Brain microvascular endothelial cell (primary cell): ENCODE measurements at places on chromosomes 11 and 22.

DNA sequence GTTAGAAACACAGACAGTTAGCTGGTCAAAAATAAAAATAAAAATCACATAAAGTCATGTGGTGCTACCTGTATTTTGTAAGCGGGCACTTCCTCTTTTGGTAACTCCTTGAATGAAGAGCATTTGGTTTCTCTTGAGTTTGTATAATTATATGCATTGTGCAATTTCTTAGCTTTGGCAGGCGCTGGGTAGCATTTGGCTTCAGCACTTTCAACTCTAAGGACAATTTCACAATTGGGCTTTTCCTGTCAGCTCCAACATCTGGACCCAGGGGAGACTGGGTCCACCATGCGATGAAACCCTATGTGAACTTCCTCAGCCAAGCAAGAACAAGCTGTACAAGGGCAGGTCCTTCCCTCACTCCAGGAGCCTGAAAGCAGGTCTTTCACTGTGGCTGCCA, 169.1 kb downstream of the RRAS2 start:
- DNase-seq, result no peak

- DNase-seq, result no peak
These were observed at the start of gene C22orf15 for GRCh38 chr22:23762842-23763578. Gene C22orf15, plus strand, starts transcription at chr22:23762990. Its CDS starts 317 bp downstream, at chr22:23763307.

GRCh38 chr11:105783216-105783615, 173.3 kb downstream of the GRIA4 start:
- DNase-seq, result no peak

- no peak for DNase-seq
These were observed 229.6 kb upstream of the BLID start for GRCh38 chr11:122345586-122345985.

DNA sequence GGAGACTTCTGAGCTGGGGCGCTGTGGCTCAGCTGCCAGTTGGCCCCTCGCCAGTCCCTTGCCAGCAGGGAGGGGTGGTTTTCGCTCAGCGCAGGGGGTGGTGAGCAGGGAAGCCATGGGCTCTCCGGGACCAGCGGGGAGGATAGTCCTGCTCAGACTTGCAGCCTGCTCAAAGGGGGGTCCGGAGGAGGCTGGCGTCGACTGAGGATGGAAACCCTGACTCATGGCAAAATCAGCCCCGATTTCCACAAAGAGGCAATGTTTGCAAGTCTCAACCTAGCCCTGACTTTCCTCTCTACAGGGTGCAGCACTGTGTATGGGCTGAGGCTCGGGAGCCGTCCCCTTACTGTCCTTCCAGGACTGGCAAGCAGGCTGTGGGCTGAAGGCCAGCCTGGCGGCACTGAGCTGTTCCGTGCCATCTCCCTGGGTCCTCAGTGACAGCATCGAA, 35.1 kb downstream of the FBLN1 start:
- DNase-seq, result peak; percentile 66

DNA sequence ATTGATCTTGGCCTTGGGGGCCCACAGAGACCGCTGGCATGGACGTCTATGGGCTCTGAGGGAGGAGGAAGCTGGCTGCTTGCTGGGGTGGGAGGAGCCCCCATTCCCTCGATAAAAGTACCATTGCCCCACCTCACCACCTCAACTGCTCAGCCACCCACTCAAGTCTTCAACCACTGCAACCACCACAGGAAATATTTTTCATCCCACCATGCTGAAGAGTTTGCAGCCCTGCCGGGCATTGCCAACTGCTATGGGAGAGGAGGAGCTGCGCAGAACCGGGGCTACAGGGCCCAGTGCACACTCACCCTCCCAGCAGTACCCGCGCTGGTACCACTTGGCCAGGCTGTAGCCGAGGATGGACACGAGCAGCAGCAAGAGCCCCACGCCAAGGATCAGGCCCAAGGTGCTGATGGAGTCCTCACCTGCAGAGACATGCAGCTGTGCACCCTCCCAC, 29.2 kb downstream of the IL10RA start:
- DNase-seq, result no peak

GRCh38 chr11:130121445-130121978, 38.1 kb upstream of the ST14 start:
- DNase-seq, result peak; percentile 87

- DNase-seq, result no peak
These were observed at the start of gene BID for GRCh38 chr22:17774206-17774925. Gene BID, minus strand, starts transcription at chr22:17774469. Its CDS starts 24,353 bp downstream, at chr22:17750116.

DNA sequence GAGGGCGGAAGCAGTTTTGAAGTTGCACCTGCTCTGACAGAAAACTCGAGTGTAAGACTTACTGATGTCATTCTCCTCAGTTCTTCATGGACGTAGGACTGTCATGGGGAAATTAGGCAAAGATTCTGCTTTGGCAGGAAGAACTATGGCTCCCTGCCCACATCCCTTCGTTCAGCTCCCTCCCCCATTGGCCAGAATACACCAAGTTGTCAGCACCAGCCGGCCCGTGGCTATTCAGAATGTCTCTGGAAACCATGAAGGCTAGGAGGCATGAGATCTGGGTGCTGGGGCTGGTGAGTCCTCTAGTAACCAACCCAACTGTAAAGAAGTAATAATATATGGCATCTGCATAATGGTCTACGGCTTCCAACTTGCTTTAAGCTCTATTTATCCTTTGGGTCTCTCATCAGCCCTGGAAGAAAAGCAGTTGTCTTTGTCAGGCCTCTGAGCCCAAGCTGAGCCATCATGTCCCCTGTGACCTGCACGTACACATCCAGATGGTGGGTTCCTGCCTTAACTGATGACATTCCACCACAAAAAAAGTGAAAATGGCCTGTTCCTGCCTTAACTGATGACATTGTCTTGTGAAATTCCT, 74.1 kb downstream of the PIWIL4 start:
- no peak for DNase-seq

GRCh38 chr11:1773131-1773993, 9.6 kb upstream of the CTSD start:
- no peak for DNase-seq

DNA sequence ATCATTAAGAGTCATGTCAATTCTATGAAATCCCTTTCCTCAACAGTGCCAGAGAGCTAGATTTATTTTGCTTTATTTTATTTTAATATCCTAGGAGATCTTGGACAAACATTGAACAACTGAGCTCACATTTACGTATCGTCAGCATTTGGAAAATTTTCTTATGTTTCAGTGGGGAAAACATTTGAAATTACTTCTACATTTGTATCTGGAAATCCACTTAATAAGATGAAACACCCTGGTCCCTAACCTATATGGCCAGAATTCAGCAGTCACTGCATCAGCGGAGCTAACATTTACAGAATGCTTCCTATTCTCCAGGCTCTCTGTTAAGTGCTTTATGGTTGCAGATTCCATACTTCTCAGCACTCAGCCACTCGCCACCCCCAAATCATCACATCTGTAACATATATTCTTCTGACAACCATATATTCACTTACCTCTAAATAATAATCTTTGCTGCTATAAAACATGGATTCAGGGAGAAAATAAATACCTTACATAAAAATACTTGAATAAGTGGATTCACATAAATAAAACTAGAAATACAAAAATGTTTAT, 773.9 kb downstream of the JRKL start:
- no peak for DNase-seq

DNA sequence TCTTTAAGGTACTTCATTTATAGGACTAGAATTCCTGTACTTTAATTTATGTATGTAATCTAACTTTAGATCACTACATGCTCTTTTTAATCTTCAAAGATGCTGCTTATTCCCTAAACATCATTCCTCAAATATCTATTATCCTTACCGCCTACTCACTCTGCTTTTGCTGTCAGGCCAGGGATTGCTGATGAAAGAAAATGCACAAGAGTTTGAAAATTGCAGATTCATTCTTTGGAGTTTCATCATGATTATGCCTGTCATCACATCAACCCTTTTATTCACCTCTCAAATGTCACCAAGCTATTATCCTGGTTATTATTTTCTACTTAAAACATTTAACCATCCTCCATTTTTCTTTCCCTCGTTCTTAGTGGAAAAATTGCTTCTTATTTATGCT, 802.7 kb downstream of the METTL15 start:
- DNase-seq, result no peak

- DNase-seq, result no peak
These were observed 57.4 kb downstream of the CHST1 start for GRCh38 chr11:45607995-45608394.

- DNase-seq, result no peak
These were observed 6.4 kb downstream of the MPPED1 start for GRCh38 chr22:43418079-43418825.

GRCh38 chr22:28408709-28409108, 270.9 kb downstream of the TTC28 start:
- DNase-seq, result no peak

- no peak for DNase-seq
These were observed 4.7 kb upstream of the KDELR3 start for GRCh38 chr22:38462960-38463784.

DNA sequence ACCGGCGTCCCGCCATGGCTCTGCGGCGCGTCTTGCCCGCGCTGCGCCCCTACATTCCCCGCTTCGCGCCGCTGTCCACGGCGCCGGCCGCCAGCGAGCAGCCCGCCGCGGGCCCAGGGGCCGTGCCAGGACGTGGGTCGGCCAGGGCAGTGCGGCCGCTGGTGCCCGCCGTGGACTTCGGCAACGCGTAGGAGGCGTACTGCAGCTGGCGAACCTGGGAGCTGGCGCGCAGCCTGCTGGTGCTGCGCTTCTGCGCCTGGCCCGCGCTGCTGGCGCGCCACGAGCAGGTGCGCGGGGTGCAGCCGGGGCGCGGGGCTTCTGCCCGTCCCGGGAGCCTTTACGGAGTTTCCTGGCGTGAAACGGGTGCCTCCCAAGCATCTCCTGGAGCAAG, 20.1 kb downstream of the DGCR6L start:
- no peak for DNase-seq

DNA sequence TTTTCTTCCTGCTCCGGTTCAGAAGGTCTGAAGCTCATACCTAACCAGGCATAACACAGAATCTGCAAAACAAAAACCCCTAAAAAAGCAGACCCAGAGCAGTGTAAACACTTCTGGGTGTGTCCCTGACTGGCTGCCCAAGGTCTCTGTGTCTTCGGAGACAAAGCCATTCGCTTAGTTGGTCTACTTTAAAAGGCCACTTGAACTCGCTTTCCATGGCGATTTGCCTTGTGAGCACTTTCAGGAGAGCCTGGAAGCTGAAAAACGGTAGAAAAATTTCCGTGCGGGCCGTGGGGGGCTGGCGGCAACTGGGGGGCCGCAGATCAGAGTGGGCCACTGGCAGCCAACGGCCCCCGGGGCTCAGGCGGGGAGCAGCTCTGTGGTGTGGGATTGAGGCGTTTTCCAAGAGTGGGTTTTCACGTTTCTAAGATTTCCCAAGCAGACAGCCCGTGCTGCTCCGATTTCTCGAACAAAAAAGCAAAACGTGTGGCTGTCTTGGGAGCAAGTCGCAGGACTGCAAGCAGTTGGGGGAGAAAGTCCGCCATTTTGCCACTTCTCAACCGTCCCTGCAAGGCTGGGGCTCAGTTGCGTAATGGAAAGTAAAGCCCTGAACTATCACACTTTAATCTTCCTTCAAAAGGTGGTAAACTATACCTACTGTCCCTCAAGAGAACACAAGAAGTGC, 661 bp upstream of the MALAT1 start:
- peak; percentile 14 for DNase-seq

- DNase-seq, result no peak
These were observed 7.9 kb upstream of the CEP295 start for GRCh38 chr11:93653571-93653970.

DNA sequence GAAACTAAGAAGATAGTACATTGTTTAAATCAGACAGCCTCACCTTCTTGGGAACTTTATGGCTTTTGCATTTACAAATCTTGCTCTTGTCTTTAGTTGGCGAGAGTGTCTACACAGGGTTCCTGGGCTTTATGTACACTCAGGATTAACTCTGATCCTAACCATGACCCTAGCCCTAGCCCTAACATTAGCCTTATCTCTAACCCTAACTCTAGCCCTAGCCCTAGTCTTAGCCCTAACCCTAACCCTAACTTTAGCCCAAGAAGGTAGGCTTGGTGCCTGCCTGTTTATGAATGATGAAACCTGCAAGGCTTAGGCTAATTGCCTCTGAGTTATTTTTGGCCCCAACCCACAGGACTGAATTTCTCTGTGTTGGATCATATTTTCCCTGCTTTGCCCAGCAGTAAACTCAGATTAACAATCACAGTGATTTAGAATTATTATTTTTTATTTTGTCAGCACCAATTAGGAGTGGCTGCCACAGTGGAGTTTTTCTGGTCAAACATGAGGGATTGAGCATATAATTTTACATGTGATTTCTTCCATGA, 44.1 kb upstream of the OR9Q1 start:
- DNase-seq, result no peak

DNA sequence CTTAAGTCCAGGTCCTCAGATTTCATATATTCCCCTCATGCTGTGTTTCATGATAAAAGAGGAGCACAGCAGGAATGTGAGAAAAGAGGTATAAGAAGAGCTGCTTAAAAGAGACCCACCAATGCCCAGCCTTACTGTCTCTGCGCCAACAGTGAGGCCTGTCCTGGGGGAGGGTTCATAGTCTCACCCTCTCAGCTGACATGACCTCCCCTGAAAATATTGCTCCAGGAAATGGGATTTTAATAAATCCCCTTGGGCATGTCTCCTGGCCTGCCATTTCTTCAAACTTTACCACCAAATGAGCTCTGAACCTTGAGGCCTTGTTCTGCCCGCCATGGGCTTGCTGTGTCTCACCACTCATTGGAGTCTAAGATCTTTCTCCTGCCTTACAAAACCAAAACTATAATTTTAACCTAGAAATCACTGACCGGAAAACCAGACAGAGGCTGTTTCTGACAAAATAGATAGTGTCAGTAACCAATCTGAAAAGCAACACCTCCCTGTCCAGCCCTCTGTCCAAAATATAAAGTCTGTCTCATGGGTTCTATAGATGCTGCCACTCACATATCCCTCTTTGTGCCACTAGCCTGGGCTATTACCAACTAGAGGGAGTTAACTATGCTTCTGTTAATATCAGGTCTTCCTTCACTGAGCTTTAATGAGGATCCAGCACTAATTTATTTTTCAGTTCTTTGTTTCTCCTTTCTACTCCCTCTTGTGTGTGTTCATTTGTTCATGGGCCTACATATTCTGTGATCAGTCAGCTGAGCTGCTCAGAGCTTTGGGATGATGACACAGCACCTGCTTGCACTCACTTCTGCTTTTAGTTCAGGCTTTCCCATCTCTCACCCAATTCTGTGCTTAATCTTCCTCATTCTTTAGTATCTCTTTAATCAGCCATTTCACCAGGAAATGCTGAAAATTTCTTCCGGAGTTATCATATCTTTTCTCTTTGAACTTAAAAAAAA, at the start of gene OR2AG2:
OR2AG2 (minus strand) TSS at position 51 of the 968 bp plus-strand sequence. CDS start 3,019 bp downstream, outside the sequence.
- no peak for DNase-seq

DNA sequence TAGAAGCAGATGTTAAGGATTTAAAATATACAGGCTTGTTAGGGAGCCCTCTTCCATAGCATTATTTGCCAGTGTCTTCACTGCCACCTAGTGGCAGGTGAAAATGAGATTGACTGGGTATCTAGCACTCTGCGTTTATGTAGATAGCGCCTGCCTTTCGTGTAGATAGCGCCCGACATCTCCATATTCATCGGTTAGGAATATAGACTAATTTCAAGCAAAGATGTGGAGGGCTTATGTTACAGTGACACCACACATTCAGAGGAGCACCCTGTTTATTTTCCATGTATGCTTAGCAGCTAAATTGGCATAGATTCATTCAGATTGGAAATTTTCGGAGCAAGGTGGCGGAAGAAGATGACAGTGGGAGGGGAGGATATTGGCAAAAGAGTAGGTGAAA, 72.0 kb downstream of the SLC5A12 start:
- peak; percentile 73 for DNase-seq
